Suprapubic skin (tissue), 4 donors: ENCODE measurements at places on chromosomes 1 and 21.

GRCh38 chr1:52967666-52968065 lies 40.6 kb downstream of the SCP2 start:
- H3K27ac ChIP-seq: no peak overlapping the region
- H3K4me3 ChIP-seq: no peak overlapping the region

GRCh38 chr21:42561762-42562650 lies 48.4 kb downstream of the SLC37A1 start:
- no peaks in the 10 kb centered on the region for H3K4me1 ChIP-seq
- H3K27ac ChIP-seq: no peak overlapping the region
- DNase-seq: peak; percentile 44
- H3K4me3 ChIP-seq: no peak overlapping the region

- H3K36me3 ChIP-seq: no peaks in the 10 kb centered on the region
- no peak for DNase-seq
Measured at GRCh38 chr1:229184066-229184465, 86.8 kb upstream of the RAB4A start.

DNA sequence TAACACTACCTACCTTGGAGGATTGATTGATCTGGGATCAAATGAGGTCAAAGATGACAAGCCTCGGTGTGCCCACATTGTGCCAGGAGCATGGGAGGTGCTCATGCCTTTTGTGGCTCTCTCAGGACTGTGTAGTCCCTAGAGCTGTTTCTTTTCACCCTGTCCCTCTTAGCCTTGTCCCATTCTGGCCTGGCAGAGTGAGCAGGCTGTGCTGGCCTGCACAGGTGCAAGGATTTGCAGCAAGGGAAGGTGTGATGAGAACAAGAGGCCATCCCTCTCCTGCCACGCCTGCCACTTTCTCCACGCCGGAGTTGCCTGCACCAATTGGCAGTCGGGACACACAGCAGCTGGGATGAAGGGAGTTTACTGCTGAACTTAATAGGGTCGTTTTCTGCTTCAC lies 410.6 kb upstream of the VAMP3 start:
- H3K4me3 ChIP-seq: no peak overlapping the region
- H3K36me3 ChIP-seq: no peaks in the 10 kb centered on the region
- no peak overlapping the region for H3K27ac ChIP-seq
- H3K4me1 ChIP-seq: no peaks in the 10 kb centered on the region
- peaks cover 7% of the 10 kb centered on the region for H3K27me3 ChIP-seq
- DNase-seq: no peak

GRCh38 chr1:224408294-224408590 lies 26.4 kb downstream of the WDR26 start:
- H3K36me3 ChIP-seq: peaks cover 87% of the 10 kb centered on the region
- H3K4me3 ChIP-seq: no peak overlapping the region
- no peak overlapping the region for H3K27ac ChIP-seq
- no peaks in the 10 kb centered on the region for H3K27me3 ChIP-seq
- DNase-seq: no peak

DNA sequence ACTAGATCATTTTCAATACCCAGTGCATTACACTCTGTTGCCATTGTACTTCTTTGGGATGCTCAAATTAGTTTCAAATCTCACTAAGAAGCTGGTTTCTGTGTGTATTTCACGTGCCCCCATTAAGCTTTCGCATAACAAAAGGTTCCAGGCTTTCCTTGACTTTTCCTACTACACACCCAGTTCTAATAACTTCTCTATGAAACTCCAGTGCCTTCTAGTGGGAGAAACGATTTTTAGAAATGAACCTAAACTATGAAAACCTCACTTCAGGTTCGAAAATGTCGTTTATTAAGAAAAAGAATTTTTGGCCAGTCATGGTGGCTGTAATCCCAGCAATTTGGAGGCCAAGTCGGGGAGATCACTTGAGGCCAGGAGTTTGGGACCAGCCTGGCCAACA lies 2.8 kb downstream of the CFHR4 start:
- H3K4me3 ChIP-seq: no peak overlapping the region
- H3K4me1 ChIP-seq: no peaks in the 10 kb centered on the region
- H3K27ac ChIP-seq: no peak overlapping the region
- DNase-seq: no peak
- H3K27me3 ChIP-seq: no peaks in the 10 kb centered on the region

DNA sequence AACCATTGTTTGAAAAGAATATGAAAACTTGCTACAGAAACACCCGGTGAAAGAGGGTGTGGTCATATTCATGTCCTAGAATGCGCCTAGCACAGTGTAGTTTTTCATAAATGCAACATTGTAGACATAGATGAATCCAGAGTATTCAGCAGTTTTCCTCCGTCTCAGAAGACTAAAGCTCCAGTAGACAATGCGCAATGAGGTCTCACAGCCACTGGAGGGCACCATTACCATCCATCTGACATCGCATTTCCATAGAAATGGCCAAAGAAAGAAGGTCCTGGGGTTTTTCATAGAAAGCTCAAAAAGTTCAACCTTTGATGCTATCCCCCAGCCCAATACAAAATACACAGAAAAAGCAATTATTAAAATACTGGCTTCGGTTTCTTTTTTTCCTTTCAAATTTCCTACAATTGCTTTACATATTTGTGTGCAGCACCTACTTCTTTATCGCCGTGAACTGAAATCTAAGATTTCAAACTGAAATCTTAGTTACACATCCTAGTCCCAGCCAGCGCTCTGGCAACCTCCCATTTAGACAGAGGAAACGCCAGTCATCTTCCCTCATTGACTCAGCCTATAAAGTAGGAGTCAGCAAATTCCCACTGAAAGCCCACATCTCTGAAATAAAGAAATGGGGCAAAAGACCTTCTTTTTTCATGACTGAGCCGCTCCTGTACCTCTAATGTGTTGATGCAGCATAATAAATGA lies 3.9 kb upstream of the CD58 start:
- H3K4me1 ChIP-seq: peaks cover 20% of the 10 kb centered on the region
- no peaks in the 10 kb centered on the region for H3K27me3 ChIP-seq
- H3K27ac ChIP-seq: no peak overlapping the region
- H3K36me3 ChIP-seq: no peaks in the 10 kb centered on the region
- DNase-seq: no peak

GRCh38 chr1:172600615-172601014 lies 58.3 kb upstream of the FASLG start:
- H3K27me3 ChIP-seq: no peaks in the 10 kb centered on the region
- no peaks in the 10 kb centered on the region for H3K4me1 ChIP-seq
- peaks cover 68% of the 10 kb centered on the region for H3K36me3 ChIP-seq
- no peak overlapping the region for H3K4me3 ChIP-seq
- no peak overlapping the region for H3K27ac ChIP-seq
- DNase-seq: no peak

GRCh38 chr1:218965821-218966220 lies 207.9 kb upstream of the LYPLAL1 start:
- H3K4me1 ChIP-seq: no peaks in the 10 kb centered on the region
- H3K27ac ChIP-seq: no peak overlapping the region
- no peaks in the 10 kb centered on the region for H3K27me3 ChIP-seq
- no peaks in the 10 kb centered on the region for H3K36me3 ChIP-seq

DNA sequence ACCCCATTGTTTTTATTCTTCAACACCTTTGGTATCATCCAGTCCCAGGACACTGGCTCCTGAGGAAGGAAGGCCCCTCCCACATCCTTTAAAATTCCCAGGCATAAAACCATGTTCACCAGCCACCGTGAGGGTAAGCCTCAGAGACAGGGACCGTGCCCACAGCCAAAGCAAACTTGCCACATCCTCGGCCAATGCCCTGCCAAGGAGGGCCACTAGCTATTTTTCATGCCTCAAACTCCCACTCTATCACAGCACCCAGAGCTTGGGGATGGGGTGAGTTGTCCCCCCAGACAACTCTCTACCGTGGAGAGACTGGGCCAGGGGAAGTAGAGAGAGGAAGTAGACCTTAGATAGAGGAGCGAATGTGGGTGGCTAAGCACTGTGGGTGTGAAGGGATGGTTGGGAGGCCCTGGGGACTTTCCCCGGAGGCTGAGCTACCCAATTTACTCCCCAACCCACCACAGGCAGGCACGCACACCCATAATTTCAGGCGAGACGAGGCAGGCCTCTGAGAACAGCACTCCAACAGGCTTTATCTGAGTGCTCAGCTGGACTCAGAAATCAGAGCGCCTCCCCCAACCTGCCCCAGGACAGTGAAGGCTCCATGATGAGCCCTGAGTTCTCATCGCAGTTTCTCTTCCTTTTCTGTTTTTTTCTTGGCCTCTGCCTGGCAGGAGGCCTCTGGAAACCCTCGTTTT lies 15.9 kb upstream of the BTG2 start:
- H3K27ac ChIP-seq: peak overlapping the region; percentile 90
- no peak for DNase-seq
- no peak overlapping the region for H3K4me3 ChIP-seq
- no peaks in the 10 kb centered on the region for H3K36me3 ChIP-seq

GRCh38 chr1:2429780-2430591 lies 17.6 kb upstream of the PEX10 start:
- H3K36me3 ChIP-seq: no peaks in the 10 kb centered on the region
- no peak for DNase-seq
- H3K4me1 ChIP-seq: peaks cover 43% of the 10 kb centered on the region
- H3K27ac ChIP-seq: no peak overlapping the region
- peaks cover 52% of the 10 kb centered on the region for H3K27me3 ChIP-seq

DNA sequence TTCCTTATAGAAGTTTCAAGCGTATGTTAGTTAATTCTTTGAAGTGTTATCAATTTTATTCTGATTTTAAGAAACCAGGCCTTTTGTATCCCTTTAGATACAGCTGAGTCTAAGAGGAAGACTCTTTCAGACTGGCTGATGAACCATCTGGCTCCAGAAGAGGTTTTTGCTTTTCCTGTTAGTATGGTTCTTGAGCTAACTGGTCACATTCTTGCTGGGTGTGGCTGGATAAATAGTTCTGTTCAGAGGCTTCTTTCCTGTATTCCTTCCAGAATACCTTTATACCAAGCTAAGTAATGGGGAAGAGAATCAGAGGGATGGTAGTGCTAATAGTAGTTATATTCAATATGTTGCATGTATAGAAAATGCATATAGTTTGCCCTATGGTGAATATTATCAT lies 12.4 kb downstream of the HS2ST1 start:
- no peaks in the 10 kb centered on the region for H3K36me3 ChIP-seq
- no peaks in the 10 kb centered on the region for H3K27me3 ChIP-seq
- H3K4me3 ChIP-seq: no peak overlapping the region

DNA sequence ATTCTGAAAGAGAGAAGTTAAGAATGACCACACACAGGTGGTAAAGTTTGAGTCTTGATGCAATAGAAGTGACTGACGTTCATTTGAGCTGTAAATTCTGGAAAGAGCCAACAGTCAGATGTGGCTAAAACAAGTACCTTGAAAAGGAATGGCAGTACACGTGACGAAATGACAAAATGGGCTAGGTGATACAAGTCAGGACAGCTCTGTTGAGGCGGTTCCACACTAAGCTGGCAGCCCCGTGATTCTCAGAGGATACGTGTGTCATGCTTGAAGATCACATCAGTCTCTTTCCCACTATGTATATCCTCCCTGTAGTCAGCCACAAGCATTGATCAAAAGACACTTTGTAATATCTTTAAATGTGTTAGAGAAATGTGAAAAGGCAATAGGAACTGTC lies 881.3 kb upstream of the ADGRL2 start:
- DNase-seq: no peak
- no peak overlapping the region for H3K4me3 ChIP-seq
- no peaks in the 10 kb centered on the region for H3K36me3 ChIP-seq
- no peaks in the 10 kb centered on the region for H3K4me1 ChIP-seq

DNA sequence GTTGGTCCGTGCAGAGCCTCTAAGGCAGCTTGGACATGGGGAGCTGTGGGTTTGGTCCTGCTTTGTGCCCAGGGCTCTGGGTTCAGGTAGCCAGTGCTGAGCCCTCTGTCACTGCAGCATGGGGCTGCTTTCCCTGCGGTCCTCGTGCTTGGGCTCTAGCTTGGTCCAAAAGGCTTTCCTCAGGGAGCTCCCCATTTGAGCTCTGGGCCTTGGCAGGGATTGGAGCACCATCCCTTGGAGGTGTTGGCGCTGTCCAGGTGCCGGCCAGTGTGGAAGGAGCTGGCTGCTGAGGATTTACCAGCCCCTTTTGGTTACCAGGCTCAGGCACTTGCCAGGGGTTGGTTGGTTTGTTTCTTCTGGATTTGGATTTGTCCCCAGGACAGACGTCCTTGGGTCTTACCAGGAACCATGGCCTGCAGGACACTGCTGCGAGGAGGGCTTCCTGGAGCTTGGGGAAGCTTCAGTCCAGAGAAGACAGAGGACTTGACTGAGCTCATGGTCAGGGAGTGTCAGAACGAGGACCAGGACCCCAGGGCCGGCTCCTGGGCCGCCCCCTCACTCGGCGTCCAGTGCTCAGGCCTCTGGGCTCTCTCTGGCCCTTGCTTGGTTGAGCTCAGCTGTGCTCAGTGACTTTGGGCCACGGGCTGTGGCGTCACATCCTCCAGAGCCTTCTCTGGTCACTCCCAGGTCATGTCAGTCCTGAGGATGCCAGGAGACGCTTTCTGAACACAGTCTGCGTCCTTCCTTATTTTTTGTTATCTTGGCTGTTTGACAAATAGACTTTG lies 224.7 kb downstream of the CAMTA1 start:
- H3K27me3 ChIP-seq: no peaks in the 10 kb centered on the region
- DNase-seq: no peak
- no peak overlapping the region for H3K4me3 ChIP-seq
- no peaks in the 10 kb centered on the region for H3K4me1 ChIP-seq

DNA sequence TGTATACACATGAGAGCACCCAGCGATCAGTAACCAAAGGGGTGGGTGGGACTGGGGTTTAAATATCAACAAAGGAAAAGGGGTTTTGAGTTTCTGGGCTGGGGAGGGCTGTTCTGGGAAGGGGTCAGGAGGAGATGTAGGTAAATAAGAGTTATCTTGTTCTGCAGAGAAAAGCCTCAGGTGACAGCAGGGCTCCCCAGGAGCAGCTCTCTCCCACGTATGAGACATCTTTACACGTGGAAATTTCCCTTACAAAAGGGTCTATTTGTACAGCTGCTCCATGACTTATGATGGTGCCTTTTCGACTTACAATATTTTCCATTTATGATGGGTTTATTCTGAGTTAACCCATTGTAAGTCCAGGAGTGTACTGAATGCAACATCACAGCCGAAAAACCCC lies 16.3 kb upstream of the PADI2 start:
- H3K36me3 ChIP-seq: no peaks in the 10 kb centered on the region
- peaks cover 41% of the 10 kb centered on the region for H3K27me3 ChIP-seq
- no peak overlapping the region for H3K27ac ChIP-seq
- H3K4me3 ChIP-seq: no peak overlapping the region
- no peaks in the 10 kb centered on the region for H3K4me1 ChIP-seq
- no peak for DNase-seq

GRCh38 chr1:160260406-160261382 lies 1.7 kb downstream of the DCAF8 start:
- DNase-seq: no peak
- H3K4me3 ChIP-seq: peak overlapping the region; percentile 85
- H3K4me1 ChIP-seq: peaks cover 57% of the 10 kb centered on the region
- H3K36me3 ChIP-seq: no peaks in the 10 kb centered on the region
- no peaks in the 10 kb centered on the region for H3K27me3 ChIP-seq
- peak overlapping the region; percentile 97 for H3K27ac ChIP-seq
